ENCODE measurements at places on chromosomes 4 and X.

DNA sequence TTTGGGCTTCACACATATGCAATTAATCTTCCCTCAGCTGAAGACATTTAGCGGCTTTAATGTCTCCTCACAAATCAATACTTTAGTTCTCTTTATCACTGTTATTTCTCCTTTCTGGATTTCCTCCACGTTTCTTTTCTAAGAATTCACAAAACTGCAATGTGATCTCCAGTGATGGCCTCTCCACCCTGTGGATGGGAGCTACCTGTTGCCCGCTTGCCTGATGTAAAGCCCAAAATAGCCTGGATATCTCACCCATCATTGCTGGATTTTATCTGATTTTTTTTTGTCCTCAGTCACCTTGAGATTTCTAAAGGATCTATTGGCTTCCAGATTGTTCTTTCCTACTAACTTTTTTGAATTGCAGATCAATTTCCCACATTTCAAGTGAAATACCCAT lies 129.3 kb upstream of the FAM241A start:
- no peak for DNase-seq

DNA sequence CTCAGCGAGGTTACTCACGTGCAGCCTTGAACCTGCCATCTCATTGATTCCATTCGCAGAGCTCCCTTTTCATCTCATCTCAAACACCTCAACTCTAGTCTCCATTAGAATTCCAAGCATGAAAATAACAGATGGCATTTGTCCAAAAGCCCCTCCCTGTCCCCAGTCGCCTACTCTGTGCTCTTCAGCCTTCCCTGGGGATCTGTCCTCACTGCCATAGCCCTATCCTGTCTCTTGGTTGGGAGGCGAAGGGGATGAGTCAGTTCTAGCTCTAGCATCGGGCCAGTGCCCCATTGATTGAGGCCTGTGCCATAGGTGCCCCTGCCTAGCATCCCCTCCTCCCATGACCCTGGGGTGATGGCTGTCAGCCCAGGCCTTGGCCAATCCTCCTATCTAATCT lies 134.0 kb upstream of the PJA1 start:
- no peak for DNase-seq

DNA sequence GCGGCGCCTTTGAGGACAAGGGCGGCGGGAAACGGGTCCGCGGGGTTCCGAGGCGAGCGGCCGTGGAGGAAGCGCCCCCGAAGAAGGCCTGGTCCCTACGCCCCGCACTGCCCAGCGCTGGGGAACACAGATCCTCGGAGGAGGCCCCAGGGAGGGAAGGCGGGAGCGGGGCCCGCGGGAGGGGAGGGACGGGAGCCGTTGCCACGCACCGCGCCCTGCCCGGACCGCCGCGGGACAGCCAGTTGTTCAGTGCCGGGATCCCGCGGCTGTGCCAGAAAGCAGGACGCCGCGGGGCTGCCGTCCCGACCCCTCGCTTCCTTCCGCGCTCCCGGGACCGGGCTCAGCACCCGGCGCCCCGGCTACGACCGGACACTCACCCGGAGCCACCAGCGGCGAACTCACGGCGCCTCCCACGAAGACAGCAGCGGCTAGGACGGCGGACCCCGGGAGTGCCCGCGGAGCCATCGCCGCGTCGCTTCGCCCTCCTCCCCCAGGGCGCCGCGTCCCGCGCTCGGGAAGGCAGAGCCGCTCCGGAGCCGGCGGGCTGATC lies 278 bp downstream of the RELL1 start:
- DNase-seq = no peak

- no peak for DNase-seq
Observed at GRCh38 chr4:170247596-170247995, 157.8 kb upstream of the AADAT start.

DNA sequence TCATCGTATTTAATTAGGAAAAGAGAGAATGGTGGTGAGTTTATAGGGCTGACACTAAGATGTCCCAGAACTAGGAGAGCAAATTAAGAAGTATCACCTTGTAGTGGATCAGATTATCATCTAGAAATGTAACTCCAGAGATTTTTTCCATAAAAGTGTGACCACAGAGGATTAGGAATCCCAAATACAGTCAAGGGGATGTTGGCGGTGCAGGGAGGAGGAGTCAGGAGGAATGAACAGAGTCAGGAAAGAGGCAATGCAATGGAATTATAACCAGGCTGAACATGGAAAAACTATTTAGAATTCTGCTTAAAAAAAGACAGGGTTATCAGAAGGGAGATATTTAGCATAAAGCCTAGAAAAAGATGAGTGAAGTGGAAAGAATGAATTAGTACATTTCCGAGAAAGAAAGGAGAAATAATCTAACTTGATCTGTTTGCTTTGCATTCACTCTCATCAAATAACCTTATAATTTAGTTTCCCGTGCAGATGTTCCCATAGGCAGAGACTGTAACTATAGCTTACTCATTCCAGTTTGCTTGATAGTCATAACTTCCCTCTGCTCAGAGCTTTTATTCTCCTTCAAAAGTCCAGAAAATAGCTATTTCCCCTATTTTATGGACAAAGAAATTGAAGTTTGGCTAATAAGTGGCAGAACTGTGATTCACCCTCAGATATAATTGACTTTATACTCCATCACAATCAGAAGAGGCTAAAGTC lies 56.4 kb downstream of the SCFD2 start:
- DNase-seq = no peak

- DNase-seq = no peak
Observed at GRCh38 chr4:78864405-78865024, 74.7 kb downstream of the PAQR3 start.

DNA sequence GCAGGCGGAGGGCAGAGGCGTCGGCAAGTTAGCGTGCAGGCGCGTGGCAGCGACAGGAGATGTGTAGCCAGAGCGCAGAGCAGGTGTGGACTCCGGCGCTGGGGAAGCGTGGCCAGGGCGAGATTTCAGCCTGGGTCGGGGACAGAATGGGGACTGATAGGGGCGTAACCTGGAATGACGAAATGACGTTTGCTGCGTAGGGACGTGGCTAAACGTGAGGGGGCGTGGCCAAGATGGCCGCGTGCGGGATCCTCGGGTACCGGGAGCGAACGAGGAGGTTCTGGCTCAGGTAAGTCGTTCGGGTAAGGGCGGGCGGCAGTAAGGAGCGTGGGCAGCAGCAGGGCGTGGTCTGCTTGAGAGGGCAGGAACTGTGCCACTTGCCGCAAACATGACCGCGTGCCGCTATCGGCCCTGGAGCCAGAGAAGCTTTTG lies 10.9 kb upstream of the CLTRN start:
- peak; percentile 70 for DNase-seq

DNA sequence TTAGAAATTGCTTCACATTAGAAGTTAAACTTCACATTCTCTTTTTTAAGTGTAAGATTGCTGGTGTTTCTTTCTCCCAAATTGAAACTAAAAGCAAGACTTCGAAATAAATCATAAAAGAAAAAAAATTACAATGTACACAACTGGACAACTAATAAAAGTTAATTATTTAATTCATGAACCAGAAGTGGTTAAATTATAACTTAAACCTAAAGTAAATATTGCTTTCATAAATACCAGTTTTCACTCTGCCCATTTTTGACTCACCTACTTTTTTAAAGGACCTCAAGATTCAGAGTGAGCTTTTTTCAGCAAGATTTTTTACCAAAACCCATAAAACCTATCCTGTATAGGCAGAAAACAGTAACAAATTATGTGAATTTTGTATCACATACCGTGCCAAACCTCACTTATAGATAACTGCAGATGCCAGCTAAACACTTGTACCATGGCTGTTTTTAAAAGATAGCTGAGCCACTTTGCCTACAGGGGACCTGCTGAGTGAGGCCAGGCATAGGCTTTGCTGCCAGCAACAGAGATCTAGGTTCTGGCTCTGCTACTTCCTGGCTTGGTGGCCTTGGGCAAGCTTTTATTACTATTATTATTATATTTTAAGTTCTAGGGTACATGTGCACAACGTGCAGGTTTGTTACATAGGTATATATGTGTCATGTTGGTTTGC lies 259.8 kb downstream of the NR3C2 start:
- DNase-seq = no peak

- peak; percentile 3 for DNase-seq
Observed at GRCh38 chrX:74343343-74344279, 39.6 kb downstream of the ZCCHC13 start.

GRCh38 chr4:56870946-56871345 lies 36.8 kb upstream of the REST start:
- DNase-seq = no peak

DNA sequence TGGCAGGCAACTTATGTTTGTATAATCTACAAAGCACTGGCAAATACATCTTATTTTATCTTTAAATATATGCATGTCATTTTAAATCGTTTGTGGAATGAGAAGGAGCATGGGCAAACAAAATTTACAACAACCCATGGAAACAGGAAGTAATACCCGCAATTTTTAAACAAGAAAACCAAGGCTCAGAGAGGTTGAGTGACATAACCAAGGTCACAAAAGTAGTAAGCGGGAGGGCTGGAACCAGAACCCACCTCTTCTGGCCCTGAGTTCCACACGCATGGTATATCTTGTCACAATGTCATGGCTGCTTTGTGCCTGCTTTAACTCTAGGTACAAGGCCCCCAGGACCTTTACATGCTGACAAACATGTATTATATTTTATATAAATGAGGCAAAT lies 52.9 kb downstream of the SLC7A11 start:
- DNase-seq = no peak

GRCh38 chrX:15913146-15913545 lies 58.5 kb upstream of the AP1S2 start:
- DNase-seq = no peak

- no peak for DNase-seq
Observed at GRCh38 chrX:56429581-56429980, 133.8 kb upstream of the UBQLN2 start.

DNA sequence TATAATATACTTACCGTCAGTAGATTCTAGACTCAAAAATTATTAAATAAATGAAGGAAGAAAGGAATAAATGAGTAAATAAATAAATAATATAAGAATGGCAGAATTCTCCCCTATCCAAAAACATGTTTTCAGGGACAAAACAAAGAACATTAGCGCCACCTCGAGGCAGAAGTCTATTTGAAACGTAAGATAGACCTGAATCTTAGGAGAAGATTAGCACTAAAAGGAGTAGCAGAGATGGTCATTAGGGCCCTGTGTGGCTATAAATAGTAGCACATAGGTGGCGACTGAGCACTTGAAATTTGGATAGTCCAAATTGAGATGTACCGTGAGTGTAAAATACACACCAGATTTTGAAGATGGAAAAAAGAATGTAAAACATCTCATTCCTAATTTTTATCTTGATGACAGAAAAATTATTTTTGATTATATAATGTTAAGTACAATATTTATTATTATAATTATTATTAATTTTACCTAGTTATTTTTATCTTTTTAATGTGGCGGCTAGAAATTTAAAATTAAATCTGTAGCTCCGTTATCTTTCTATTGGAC lies 24.3 kb upstream of the SRD5A3 start:
- DNase-seq = no peak

DNA sequence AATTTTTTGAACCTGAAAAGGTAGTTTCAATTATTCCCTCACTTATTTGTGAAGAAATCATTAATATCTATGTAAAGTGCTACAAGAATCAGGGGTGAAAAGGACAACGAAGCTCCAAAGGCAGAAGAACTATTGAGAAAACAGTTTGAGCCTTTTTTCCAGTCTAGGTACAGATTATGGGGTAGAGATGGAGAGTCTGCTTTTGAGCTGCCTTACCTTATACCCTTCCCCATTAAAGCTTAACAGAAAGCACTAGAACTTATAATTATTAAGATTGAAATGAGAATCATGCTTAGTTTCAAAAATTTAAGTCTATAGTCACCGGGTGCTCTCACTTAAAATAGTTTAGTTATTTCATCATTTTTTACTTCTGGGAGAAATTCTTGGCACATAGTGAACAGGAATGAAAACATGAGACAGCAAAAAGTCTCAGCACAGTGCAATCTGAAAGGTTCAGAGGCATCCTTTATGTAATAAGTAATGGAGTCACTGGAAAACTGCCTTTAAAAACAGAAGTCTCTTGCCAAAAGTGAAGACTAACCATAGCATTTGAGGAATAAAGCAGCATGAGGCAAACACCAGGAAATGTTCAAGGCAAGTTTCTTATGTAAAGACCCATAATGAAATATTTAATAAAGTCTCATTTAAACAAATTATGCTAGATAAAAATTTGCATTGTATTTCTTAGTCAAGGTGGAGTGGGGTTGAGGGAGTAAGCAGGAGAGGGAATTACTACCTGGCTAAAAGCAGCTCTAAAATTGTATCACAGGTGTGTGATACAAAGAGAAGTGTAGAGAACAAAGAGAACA lies 5.1 kb upstream of the DCLK2 start:
- no peak for DNase-seq

GRCh38 chr4:28469387-28469786 lies 1608.7 kb downstream of the STIM2 start:
- DNase-seq = no peak

- DNase-seq = no peak
Observed at GRCh38 chr4:138243369-138243768, 1.2 kb upstream of the SLC7A11 start.

DNA sequence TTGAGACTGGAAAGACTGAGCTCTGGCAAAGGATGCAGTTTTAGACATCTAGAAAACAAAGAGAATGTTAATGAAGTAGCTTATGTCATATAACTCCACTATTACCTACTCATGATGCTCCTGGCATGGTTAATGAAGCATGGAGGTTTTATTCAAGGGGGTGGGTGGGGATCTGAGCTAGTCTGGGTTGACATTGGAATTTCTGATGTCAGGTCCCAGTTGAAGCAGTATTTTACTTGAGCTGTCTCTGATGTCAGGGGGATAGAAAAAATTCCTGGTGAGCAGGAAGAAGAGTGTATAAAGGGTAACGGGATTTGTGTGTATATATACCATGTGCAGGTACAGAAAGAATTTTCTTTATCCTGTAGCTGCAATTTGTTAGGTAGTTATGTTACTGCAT lies 102.0 kb downstream of the ELOVL6 start:
- DNase-seq = no peak

DNA sequence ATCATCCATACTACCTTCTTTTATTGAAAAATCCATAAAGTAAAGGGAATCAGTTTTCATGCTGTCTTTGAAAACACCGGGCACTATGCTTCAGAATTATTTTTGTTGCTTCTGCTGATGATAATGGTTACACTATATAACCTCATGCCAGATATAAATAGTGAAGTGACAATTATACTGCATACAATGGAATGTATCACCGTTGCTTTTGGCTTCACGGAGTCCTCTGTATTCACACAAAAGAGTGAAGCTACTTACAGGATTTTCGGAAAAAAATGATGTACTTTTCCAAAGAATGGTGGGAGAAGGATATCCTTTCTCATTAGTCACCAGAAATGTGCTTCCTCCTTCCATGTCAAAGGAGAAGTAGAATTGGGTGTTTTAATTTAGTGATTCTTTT lies 159.1 kb upstream of the PITX2 start:
- DNase-seq = no peak

GRCh38 chr4:147789596-147789995 lies 57.7 kb downstream of the ARHGAP10 start:
- DNase-seq = no peak

All from stimulated activated CD8-positive, alpha-beta memory T cell treated with anti-CD3 and anti-CD28 coated beads, Interleukin-15, amount 100 ng/mL, for 4 hours (primary cell).